T47D (cell line): ENCODE measurements at places on chromosomes 16 and 17.

- no peak for DNase-seq
These were observed 85.0 kb downstream of the GRIN2A start for GRCh38 chr16:10097271-10097670.

DNA sequence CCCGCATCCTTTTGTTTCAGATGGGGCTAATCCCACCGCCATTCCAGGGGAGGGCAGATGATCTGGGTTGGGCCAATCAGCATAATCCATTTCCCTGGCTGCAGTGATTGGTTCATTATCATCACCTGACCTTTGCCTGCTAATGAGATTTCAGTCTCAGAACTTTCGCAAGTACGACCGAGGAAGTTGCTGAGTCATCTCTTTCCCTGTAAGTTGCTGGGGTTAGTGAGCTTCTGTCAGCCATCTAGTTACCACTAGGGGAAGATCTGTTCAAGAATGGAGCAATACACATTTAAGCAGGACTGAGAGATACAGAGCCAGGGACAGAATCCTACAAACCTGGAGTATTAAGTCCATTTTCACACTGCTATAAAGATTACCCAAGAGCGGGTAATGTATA is 65.3 kb upstream of the NUDT7 start:
- peak; percentile 49 for DNase-seq

DNA sequence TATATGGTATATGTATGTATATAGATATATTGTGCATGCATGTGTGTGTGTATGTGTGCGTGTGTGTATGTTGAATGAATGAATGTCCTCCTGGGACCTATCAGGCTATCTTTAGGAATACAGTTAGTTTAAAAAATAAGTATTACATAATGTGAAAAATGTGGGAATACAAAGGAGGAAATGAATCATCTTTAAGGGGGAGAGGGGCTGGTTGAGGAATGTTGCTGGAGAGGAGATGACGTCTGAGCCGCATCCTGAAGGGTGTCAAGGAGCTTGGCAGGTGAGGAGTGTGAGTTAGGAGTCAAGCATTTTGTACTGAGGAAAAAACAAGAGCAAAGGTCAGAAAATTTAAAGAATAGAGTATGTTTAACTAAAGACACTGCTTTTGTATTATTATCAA is 62.4 kb upstream of the NLK start:
- no peak for DNase-seq

DNA sequence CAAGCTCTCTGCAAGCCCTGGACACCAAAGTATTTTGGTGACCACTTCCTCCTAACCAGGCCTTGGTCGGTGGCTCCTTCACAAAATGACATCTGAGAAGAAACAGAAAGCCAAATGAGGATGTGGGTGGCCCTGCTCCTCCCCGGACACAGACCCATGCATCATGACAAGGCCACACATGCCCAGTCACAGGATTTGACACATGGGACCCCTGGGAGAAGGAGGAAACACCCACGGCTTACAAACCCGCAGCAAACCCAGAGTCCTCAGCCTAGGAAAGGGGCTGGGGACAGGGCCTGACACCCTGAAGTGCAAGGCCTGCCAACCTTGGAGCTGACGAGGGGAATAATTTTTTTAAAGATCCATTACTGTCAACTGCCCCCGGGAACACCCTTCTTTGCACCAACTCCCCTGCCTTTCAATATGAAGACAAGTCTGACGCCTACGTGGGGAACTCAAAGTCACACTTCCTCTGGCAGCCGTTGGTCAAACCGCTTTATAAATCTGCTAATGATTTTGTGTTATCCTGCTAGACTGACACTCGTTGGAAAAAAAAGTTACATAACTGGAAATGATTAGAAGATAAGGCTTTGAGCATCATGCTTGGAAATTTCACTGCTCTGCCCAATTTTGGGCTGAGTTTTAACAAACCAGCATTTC is 41.3 kb downstream of the GAS7 start:
- no peak for DNase-seq

DNA sequence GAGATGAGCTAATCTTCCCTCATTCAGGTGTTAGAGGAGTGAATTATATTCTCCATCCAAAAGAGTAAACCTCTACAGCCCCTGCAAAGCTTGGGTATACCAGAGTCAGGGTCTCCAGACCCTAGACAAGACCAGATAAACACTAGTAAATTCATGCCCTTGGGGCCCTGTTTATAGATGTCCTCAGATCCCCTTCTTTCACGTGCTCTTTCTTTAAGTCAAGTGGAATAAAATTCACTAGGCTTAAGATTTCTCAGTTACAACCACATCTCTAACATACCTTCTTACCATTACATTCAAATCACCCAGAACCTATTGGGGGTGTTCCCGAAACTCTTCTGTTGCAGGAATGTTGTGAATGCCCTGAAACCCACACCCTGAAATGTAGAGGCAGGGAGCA is 2.2 kb upstream of the C17orf58 start:
- no peak for DNase-seq

- DNase-seq, result no peak
These were observed 30.8 kb downstream of the AXIN2 start for GRCh38 chr17:65530523-65531255.

- no peak for DNase-seq
These were observed 146.4 kb upstream of the CHMP6 start for GRCh38 chr17:80845069-80845862.

GRCh38 chr16:48318630-48319029 is 66.6 kb downstream of the SIAH1 start:
- no peak for DNase-seq

DNA sequence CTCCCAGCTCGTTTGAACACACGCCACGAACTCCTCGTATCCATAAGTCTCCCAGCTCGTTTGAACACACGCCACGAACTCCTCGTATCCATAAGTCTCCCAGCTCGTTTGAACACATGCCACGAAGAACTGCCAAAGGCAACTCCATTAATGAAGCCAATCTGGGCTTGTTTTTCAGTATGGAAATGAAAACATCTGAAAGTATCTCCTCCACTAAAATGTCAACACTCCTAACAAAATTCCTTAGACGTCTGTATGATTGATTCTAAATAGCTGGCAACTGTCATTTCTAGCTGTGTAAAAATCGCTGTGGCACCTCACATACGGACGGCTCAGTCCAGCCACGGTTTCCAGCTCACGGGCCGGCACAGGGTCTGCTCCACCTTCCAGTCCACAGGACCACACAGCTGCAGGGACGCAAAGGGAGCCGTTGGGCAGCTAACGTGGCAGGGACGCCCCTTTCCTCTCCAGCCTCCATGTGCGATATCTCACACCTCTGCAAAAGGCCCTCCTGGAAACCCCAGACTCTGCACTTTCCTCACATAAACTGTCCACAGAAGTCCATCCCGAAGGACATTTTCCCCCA is 67.1 kb upstream of the METRNL start:
- DNase-seq, result no peak

DNA sequence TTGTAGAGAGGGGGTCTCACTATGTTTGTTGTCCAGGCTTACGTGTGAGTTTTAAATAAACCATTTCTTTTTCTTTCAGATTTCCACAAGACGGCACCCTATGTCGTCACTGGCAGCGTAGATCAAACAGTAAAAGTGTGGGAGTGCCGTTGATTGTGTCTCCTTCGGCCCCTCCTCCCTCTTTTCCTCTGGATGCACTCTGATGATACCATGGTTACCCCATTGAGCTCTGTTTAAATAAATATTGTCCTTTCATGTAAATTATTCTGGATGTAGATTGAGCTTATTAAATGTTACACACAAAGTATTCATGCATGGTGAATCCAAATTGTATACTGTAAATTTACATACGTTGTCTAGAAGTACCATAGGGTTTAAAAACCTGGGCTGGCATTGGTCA is 29.9 kb downstream of the CLUH start:
- DNase-seq, result no peak

- no peak for DNase-seq
These were observed 87.4 kb upstream of the NKD1 start for GRCh38 chr16:50460538-50461399.

DNA sequence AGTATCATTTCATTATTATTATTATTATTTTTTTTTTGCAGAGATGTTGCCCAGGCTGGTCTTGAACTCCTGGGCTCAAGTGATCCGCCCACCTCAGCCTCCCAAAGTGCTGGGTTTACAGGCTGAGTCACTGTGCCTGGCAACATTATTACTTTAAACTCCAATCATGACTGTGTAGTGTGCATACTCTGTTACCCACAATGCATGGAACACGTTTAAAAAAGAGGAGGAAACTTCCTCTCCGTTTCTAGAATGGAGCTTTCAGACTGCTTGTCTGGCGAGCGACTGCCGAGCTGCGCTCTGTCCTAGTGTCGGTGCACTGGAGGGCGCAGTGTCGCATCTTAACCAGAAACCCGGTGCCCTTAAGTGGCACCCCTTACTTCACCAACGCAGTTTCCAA is 22.1 kb upstream of the FASN start:
- no peak for DNase-seq

- DNase-seq, result peak; percentile 80
These were observed 142.0 kb downstream of the CPPED1 start for GRCh38 chr16:12661656-12662172.

- no peak for DNase-seq
These were observed 15.8 kb downstream of the CYB5B start for GRCh38 chr16:69440250-69440649.

- DNase-seq, result no peak
These were observed 1.6 kb upstream of the PKMYT1 start for GRCh38 chr16:2981899-2982250.

DNA sequence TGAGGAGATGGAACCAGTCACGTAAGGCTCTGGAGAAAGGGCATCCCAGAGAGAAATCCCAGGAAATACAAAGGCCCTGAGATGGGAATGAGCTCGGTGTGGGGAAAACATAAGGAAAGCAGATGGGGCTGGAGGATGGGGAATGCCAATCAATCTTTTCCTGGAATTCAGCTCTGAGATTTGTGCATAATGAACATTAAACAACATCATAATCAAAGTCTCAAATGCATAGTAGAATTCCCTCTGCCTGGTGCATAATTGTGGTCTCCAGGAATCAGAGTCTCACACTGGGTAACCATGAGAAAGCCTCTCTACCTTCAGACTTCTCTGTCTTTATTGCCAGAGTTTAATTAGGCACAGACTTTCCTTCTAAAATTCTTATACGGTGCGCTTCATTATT is 30.8 kb downstream of the OTOA start:
- DNase-seq, result no peak

DNA sequence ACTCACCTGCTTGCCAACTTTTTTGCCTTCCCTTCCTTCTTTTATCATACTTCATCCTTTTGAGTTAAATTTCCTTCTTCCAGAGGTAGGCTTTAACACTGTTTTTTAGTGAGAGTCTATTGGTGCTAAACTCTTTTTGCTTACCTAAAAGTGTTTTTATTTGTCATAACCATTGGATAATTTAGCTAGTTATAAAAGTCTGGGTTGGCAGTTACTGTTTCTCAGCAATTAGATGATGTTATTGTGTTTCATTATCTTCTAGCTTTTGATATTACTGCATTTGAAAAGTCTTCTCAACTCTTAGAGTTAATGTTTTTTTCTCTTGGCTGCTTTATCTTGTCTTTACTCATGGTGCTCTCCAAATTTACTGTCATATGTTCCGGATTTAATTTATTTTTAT is 22.6 kb downstream of the ZNRF1 start:
- no peak for DNase-seq

- DNase-seq, result no peak
These were observed 14.7 kb downstream of the MPG start for GRCh38 chr16:92431-93339.

DNA sequence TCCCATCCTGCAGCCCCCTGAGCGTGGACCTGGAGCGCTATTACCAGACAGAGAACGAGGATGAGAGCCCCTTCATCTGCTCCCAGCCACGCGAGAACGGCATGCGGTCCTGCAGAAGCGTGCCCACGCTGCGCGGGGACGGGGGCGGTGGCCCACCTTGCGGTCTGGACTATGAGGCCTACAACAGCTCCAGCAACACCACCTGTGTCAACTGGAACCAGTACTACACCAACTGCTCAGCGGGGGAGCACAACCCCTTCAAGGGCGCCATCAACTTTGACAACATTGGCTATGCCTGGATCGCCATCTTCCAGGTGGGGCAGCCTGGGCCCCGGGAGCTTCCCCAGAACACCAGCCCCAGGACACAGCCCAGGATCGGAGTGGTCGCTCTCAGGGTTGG is 12.0 kb downstream of the CACNA1G start:
- DNase-seq, result no peak

- peak; percentile 30 for DNase-seq
These were observed 16.5 kb downstream of the NMT1 start for GRCh38 chr17:45077643-45078042.

DNA sequence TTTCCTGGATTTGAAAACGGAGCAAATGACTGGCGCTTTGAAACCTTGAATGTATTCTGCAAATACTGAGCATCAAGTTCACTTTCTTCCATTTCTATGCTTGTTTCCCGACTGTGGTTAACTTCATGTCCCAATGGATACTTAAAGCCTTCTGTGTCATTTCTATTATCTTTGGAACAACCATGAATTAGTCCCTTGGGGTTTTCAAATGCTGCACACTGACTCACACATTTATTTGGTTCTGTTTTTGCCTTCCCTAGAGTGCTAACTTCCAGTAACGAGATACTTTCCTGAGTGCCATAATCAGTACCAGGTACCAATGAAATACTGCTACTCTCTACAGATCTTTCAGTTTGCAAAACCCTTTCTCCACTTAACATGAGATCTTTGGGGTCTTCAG is 32.3 kb downstream of the BRCA1 start:
- no peak for DNase-seq

DNA sequence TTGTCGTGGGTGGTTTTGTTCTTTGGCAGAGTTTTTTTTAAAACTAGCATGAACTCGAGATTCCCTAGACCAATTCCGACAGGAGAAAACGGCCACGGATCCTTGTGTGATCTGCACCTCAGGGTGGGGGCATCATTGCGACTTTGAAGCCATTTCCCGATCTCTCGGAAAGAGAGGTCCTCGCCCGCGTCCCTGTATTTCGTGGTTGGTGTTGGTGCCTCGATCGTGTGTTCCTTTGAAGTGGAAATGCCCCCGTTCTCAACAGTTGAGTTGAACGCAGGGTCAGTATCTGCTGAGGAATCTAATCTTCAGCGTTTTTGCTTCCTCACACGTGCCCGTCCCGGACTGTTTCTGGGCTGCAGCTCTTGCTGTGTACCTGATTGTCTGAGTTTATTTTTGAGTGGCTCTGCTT is 1.1 kb downstream of the CRAMP1 start:
- peak; percentile 31 for DNase-seq

- DNase-seq, result no peak
These were observed 44.7 kb downstream of the IRF8 start for GRCh38 chr16:85943711-85944110.

DNA sequence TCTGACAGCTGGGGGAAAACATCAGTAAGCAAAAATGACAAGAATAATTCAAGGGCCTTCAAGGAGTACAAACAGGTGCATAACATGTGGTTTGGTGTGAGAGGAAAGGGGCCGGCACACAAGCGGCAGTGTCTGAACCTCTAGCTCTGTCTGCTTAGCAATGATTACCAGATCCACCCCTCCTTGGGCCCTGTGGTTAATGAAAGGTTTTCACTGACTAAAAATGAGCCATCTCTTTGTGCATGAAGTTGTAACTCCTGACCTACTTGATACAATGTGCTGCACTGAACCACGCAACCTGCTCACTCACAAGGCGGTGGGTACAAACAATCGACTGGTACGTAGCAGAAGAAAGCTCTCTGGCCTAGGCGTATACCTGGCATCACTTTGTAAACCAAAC is 15.1 kb downstream of the FAM117A start:
- no peak for DNase-seq
